ENCODE measurements at places on chromosomes 11 and 22. TPM values are rescaled to one million over a fixed set of nuclear protein-coding genes. Genes with fewer than 3 reads are reported as not detected.

KCNK4 gene
- not detected for total RNA-seq

MMP12 gene
- total RNA-seq = not detected

ACTN3 gene
- not detected for total RNA-seq

PIH1D2 gene
- not detected for total RNA-seq

KDELR3 gene
- 30.7 TPM for total RNA-seq

CD6 gene
- 2.8 TPM for total RNA-seq

C11orf42 gene
- total RNA-seq = not detected

- H3K27me3 ChIP-seq = no peaks in the 10 kb centered on the region
- DNase-seq = peak; percentile 53
- H3K36me3 ChIP-seq = no peaks in the 10 kb centered on the region
- peaks cover 4% of the 10 kb centered on the region for H3K4me1 ChIP-seq
Measured at GRCh38 chr11:32478277-32478731, 43.0 kb upstream of the WT1 start.

GRCh38 chr11:104164028-104164520, at the start of gene PDGFD:
TSS of gene PDGFD (minus strand) at chr11:104164147.
- H3K27me3 ChIP-seq = no peaks in the 10 kb centered on the region
- peaks cover 23% of the 10 kb centered on the region for H3K4me1 ChIP-seq
- H3K4me3 ChIP-seq = peak within 1 kb of the TSS; percentile 57
- DNase-seq = peak; percentile 93
- H3K27ac ChIP-seq = peak within 1 kb of the TSS; percentile 76

DNA sequence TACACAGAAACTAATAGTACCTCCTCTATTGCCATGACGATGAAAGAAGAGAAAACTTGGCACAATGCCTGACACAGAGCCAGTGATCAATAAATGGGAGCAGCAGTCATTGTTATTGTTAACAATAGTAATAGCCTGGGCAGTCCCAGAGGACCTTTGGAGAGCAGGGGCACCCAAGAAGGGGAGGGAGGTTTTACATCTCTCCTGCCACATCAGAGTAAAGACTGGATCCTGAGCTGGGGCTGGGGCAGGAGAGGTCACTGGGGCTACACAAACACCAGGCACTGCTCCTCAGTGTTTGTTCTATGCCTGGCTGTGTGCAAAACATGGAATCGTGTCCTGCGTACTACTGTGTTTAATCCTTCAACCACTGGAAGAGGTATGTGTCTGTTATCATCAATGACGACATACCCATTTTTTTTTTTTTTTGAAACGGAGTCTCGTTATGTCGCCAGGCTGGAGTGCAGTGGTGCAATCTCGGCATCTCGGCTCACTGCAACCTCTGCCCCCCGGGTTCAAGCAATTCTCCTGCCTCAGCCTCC, 25.0 kb upstream of the CREB3L1 start:
- DNase-seq = peak; percentile 78
- no peak overlapping the region for H3K4me3 ChIP-seq
- H3K4me1 ChIP-seq = peaks cover 7% of the 10 kb centered on the region
- H3K27me3 ChIP-seq = no peaks in the 10 kb centered on the region

GRCh38 chr11:83194281-83195142, 1.0 kb downstream of the ANKRD42 start:
- no peaks in the 10 kb centered on the region for H3K27me3 ChIP-seq
- H3K4me1 ChIP-seq = peaks cover 27% of the 10 kb centered on the region
- peak overlapping the region; percentile 90 for H3K27ac ChIP-seq
- peaks cover 30% of the 10 kb centered on the region for H3K36me3 ChIP-seq
- H3K4me3 ChIP-seq = peak overlapping the region; percentile 73

GRCh38 chr11:64637334-64638017, 46.5 kb downstream of the SLC22A12 start:
- H3K27me3 ChIP-seq = peaks cover 50% of the 10 kb centered on the region
- peaks cover 4% of the 10 kb centered on the region for H3K4me1 ChIP-seq
- no peak for DNase-seq
- no peaks in the 10 kb centered on the region for H3K36me3 ChIP-seq

GRCh38 chr22:42785706-42786499, 65.2 kb upstream of the A4GALT start:
- H3K4me1 ChIP-seq = peaks cover 11% of the 10 kb centered on the region
- no peaks in the 10 kb centered on the region for H3K27me3 ChIP-seq
- no peak for DNase-seq
- no peak overlapping the region for H3K4me3 ChIP-seq
- no peak overlapping the region for H3K27ac ChIP-seq

GRCh38 chr11:64539711-64540427, 51.2 kb upstream of the SLC22A12 start:
- no peaks in the 10 kb centered on the region for H3K27me3 ChIP-seq
- H3K27ac ChIP-seq = no peak overlapping the region
- no peak for DNase-seq
- no peaks in the 10 kb centered on the region for H3K4me1 ChIP-seq
- no peaks in the 10 kb centered on the region for H3K36me3 ChIP-seq
- no peak overlapping the region for H3K4me3 ChIP-seq

DNA sequence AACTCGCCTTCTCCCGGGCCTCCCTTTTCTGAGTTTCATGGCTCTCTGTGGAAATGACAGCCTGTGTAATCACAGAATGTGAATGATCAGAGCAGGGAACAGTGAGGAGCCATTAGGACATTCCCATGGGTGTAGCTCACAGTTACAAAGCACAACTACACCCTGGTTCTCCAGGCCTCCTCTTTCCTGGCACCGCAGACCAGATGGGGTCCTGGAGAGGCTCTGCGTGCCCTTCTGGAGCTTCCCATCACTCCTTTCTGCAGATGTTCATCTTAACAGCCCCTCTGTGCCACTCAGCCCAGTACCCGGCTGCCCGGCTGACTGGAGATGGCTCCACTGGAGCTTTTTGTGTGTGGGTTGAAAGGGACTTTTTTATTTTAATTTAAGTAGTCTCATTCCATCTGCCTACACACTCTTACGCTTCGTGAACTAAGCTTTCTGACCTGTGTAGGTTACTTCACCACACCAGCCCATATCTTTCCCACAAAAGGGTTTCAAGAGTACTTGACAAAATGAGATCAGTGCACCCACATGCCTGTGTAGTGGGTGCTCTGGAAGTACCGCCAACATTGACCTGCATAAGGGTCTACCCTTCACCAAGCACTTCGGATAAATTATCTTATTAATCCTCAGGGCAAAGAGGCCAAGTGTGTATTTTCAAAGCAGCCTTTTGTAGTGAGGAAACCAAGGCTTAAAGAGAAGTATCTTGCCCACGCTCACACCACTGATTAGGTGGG, 29.8 kb downstream of the SREBF2 start:
- H3K27me3 ChIP-seq = no peaks in the 10 kb centered on the region
- peaks cover 12% of the 10 kb centered on the region for H3K36me3 ChIP-seq
- peaks cover 65% of the 10 kb centered on the region for H3K4me1 ChIP-seq
- H3K4me3 ChIP-seq = no peak overlapping the region
- peak overlapping the region; percentile 63 for H3K27ac ChIP-seq
- DNase-seq = no peak

DNA sequence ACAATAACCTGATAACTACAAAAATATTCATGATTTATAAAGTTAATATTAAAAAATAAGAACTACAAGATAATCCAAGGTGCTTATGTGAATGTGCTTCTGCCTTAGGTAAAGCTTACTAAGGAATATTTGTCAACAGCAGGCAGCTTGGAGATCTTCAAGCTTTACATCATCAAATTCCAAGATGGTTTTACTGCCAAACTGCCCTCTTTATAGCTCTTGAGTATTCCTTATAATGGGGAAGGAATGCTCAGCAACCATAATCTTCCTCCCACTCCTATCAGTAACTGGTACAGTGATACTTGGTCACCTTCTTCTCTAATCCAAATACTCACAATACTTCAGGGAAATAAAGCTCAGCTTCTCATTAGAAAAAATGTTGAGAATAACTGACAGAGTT, 30.1 kb downstream of the SBF2 start:
- H3K27me3 ChIP-seq = no peaks in the 10 kb centered on the region
- H3K27ac ChIP-seq = no peak overlapping the region
- H3K36me3 ChIP-seq = no peaks in the 10 kb centered on the region
- no peak overlapping the region for H3K4me3 ChIP-seq

DNA sequence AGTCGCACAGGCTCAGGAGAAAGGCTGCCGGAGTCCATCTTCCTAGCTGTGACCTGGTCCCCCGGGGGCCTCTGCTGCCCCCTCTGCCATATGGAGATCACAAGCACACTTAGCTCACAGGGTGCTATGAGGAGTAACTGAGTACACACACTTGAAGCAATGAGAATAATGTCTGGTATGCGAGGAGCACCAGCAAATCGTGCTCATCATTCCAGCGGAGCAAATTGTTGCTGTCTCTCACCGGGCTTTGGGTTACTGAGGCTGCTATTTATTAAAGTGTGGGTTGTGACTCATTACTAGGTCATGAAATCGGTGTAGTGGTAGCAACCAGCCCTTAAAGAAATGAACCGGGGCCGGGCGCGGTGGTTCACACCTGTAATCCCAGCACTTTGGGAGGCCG, 48.1 kb upstream of the EIF3D start:
- no peaks in the 10 kb centered on the region for H3K36me3 ChIP-seq
- no peaks in the 10 kb centered on the region for H3K4me1 ChIP-seq
- no peak overlapping the region for H3K4me3 ChIP-seq
- DNase-seq = no peak

DNA sequence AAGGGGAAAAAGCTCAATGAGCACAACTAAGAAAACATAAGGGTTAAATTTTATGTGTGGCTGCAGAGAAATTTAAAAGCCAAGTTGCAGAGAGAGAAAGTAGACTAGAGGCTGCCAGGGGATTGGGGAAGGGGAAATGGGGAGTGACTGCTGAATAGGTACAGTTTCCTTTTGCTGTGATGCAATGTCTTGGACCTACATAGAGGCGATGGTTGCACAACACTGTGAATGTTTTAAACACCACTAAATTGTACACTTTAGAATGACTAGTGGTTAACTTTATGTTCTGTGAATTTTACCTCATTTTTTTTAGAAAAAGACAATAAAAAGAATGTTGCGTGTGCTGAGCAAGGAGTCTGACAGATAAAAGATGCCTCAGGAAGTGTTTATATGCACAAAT, 36.5 kb downstream of the TENM4 start:
- no peaks in the 10 kb centered on the region for H3K4me1 ChIP-seq
- H3K27me3 ChIP-seq = no peaks in the 10 kb centered on the region
- DNase-seq = no peak
- H3K27ac ChIP-seq = no peak overlapping the region
- H3K4me3 ChIP-seq = no peak overlapping the region

- peaks cover 92% of the 10 kb centered on the region for H3K27me3 ChIP-seq
- DNase-seq = no peak
- no peaks in the 10 kb centered on the region for H3K4me1 ChIP-seq
- no peaks in the 10 kb centered on the region for H3K36me3 ChIP-seq
- no peak overlapping the region for H3K4me3 ChIP-seq
Measured at GRCh38 chr11:70075836-70076235, 2.3 kb upstream of the ANO1 start.

- H3K27me3 ChIP-seq = no peaks in the 10 kb centered on the region
- peak overlapping the region; percentile 86 for H3K27ac ChIP-seq
- H3K4me3 ChIP-seq = no peak overlapping the region
- DNase-seq = peak; percentile 64
Measured at GRCh38 chr22:23215294-23216241, 35.3 kb downstream of the BCR start.

DNA sequence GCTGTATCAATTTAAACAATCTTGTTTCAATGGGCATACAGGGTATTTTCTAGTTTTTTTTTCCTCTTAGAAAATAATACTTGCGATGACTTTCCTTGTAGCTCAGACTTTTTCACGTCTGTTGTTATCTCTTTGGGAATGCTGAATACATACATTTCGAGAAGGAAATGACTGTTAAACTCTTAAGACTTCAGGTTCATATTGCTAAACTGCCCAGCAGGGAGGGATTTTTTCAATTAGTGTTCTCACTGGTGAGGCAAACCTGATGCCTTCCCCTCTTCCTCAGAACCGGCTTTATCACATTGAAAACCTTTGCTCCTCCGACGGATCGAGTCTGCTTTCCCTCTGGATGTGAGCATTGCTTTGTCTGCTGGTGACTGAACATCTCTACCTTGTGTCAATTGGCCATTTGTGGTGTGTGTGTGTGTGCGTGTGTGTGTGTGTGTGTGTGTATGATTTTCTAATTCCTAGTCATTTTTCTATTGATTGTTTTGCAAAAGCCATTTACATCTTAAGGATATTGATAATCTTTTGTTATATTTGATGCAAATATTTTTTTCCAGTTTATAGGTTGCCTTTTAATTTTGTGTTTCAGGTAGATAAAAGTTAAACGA, 6.6 kb downstream of the NEAT1 start:
- H3K4me1 ChIP-seq = peaks cover 80% of the 10 kb centered on the region
- H3K4me3 ChIP-seq = peak overlapping the region; percentile 82
- peak overlapping the region; percentile 78 for H3K27ac ChIP-seq
- DNase-seq = peak; percentile 60
- peaks cover 41% of the 10 kb centered on the region for H3K36me3 ChIP-seq
- no peaks in the 10 kb centered on the region for H3K27me3 ChIP-seq

DNA sequence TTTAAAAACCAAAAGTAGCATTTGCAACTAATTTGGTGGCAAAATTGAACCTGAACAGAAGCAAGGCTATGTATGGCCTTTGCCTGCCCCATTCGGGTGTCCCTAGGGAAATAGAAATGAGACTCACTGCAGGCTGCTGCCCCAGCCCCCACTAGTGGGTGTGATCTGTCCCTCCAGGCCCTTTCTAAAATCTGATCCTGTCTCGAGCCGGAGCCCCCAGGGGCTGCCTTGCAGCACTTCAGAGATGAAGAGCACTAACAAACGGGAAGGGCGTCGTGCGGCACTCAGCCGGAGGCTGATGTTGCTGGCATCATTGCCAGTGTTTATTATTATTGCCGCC, 43.2 kb downstream of the CD82 start:
- DNase-seq = no peak
- H3K4me1 ChIP-seq = peaks cover 11% of the 10 kb centered on the region
- no peak overlapping the region for H3K4me3 ChIP-seq
- no peaks in the 10 kb centered on the region for H3K27me3 ChIP-seq

DNA sequence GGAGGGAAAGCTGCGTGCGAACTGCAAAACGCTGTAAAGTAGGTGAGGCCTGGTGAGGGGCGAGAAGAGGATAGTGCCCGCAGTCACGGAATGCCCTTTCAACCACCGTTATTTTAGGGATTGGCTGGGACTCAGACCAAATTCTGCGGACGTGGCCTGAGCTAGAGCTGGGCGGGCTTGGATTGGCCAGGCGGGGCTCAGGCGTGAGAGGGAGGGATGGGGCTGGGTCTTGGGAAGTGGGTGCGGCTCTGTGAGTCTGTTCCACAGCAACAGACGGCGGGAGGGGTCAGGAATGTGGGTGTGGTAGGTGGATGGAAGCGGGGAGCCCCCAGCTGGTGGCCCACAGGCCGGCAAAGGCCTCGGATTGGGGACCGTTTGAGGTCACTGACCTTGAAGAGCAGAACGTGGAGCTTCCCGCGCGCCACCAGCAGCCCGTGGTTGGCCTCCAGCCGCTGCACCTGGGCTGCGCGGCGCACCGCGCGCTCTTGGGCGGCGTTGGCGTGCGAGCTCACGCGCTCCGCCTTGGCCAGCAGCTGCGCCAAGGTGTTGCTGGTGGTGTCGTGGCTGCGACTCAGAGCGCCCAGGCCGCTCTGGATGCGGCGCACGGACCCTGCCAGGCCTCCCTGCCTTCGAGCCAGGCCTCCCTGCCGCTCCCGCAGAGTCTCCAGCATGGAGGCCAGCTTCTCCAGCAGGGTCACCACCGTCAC, 444 bp downstream of the CAVIN3 start:
- H3K27ac ChIP-seq = peak overlapping the region; percentile 75
- peak; percentile 96 for DNase-seq
- H3K4me3 ChIP-seq = peak overlapping the region; percentile 70

- H3K36me3 ChIP-seq = peaks cover 8% of the 10 kb centered on the region
- peak; percentile 87 for DNase-seq
- H3K27me3 ChIP-seq = no peaks in the 10 kb centered on the region
- peak overlapping the region; percentile 88 for H3K27ac ChIP-seq
- no peak overlapping the region for H3K4me3 ChIP-seq
- peaks cover 34% of the 10 kb centered on the region for H3K4me1 ChIP-seq
Measured at GRCh38 chr22:37661160-37661924, 2.8 kb downstream of the PDXP start.

- H3K27ac ChIP-seq = peak overlapping the region; percentile 80
- H3K4me1 ChIP-seq = no peaks in the 10 kb centered on the region
- no peak for DNase-seq
- H3K36me3 ChIP-seq = no peaks in the 10 kb centered on the region
- no peaks in the 10 kb centered on the region for H3K27me3 ChIP-seq
Measured at GRCh38 chr11:1853376-1854131, 670 bp downstream of the LSP1 start.
